ENCODE measurements at places on chromosomes 5 and 9.

- DNase-seq, result no peak
Observed at GRCh38 chr5:166767858-166768257, 1523.6 kb upstream of the WWC1 start.

DNA sequence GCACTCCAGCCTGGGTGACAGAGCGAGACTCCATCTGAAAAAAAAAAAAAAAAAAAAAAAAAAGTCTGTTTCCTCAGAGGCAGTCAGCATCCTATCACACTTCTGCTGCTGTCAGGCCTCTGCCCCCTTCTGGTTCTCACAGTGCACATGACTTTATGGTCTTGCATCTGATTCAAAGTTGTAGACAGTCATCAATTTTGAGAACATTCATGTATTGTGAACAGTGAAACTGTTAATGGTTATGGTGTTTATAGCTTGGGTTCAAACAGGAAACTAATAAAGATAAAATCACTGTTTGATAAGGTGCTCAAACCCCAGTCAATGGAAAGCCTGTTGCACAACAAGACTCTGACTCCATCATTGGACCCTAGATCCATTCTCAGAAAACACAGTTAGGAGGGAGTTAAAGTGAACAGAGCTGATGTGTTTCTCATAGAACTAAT, 61.4 kb downstream of the FOXD1 start:
- no peak for DNase-seq

- DNase-seq, result peak; percentile 33
Observed at GRCh38 chr9:75891277-75891741, 836 bp downstream of the PCSK5 start.

- no peak for DNase-seq
Observed at GRCh38 chr5:6819521-6819920, 106.3 kb downstream of the TENT4A start.

- no peak for DNase-seq
Observed at GRCh38 chr5:43646992-43647391, 44.0 kb downstream of the NNT start.

Measured in Caco-2 (cell line).